Naive thymus-derived CD4-positive, alpha-beta T cell (primary cell): ENCODE measurements at places on chromosomes 12 and 14. TPM values are rescaled to one million over a fixed set of nuclear protein-coding genes. Genes with fewer than 3 reads are reported as not detected.

GRCh38 chr12:45273717-45274271 is 57.9 kb downstream of the ANO6 start:
- H3K36me3 ChIP-seq, result no peaks in the 10 kb centered on the region
- no peaks in the 10 kb centered on the region for H3K4me1 ChIP-seq
- no peak overlapping the region for H3K4me3 ChIP-seq
- H3K27me3 ChIP-seq, result no peaks in the 10 kb centered on the region

DNA sequence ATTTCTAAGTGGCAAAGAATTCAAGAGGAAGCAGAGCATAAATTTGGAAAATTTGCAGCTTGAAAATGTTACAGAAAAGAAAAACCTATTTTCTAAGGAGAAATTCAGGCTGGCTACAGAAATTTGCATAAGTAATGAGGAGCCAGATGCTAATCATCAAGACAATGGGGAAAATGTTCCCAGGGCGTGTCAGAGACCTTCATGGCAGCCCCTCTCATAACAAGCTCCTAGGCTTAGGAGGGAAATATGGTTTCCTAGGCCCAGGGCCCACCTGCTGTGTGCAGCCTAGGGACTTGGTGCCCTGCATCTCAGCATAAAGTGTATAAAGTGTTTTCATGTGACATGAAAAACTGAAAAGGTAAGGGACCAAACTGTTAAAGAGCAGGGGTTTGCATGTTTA is 1796.3 kb upstream of the FLRT2 start:
- H3K27ac ChIP-seq, result no peak overlapping the region
- no peak for DNase-seq
- H3K36me3 ChIP-seq, result no peaks in the 10 kb centered on the region
- no peaks in the 10 kb centered on the region for H3K27me3 ChIP-seq
- no peak overlapping the region for H3K4me3 ChIP-seq
- no peaks in the 10 kb centered on the region for H3K4me1 ChIP-seq

The IL26 gene
- not detected for total RNA-seq

- H3K4me1 ChIP-seq, result no peaks in the 10 kb centered on the region
- no peaks in the 10 kb centered on the region for H3K27me3 ChIP-seq
- H3K36me3 ChIP-seq, result no peaks in the 10 kb centered on the region
- H3K27ac ChIP-seq, result no peak overlapping the region
Observed at GRCh38 chr14:28577187-28577586, 189.4 kb upstream of the FOXG1 start.

The THAP2 gene
- total RNA-seq, result 5.3 and 9.2 TPM in 2 replicates

DNA sequence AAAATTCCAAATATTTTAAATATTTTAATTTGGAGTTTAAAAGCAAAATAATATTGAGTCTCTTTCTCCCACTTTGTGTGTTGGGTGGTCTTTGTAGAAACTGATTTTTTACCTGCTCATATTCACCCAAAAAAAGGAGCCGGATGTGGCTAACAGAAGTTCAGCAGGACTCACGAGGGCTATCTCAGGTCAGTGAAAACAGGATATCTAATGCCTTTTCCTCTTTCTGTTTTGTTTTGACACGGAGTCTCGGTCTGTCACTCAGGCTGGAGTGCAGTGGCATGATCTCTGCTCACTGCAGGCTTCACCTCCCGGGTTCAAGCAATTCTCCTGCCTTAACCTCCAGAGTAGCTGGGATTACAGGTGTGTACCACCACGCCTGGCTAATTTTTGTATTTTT is 30.8 kb downstream of the COA8 start:
- H3K27me3 ChIP-seq, result no peaks in the 10 kb centered on the region
- H3K4me1 ChIP-seq, result no peaks in the 10 kb centered on the region
- no peaks in the 10 kb centered on the region for H3K36me3 ChIP-seq
- H3K4me3 ChIP-seq, result no peak overlapping the region
- no peak for DNase-seq

DNA sequence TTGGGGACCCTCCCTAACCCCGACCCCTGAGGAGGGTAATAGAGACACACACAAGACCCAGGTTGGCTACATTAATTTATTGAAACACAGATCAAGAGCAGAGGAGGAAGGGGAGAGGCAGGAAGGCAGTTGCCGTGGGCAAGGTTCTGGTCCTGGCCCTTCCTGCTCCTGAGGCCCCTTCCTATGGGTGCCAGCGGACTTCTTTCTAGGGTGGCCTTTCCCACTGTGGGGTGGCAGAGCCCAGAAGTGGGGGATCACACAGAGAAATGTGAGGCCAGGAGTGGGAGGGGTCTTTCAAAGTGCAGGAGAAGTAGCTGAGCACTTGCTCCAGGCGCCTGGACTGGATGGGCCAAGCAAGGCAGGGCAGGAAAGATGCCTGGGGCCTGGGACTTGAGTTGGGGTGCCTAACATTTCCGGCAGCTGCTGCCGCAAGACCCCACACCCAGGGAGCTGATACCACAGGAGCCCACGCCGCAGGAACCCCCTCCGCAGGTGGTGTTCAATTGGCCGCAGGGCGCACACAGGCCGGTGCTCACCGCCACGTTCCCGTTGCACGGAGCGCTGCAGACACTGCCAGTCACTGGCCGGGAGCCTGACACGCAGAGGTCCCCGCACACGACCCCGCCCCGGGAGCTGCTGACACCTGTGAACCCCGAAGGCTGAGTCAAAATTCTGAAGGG is 5.3 kb downstream of the KRT81 start:
- H3K4me3 ChIP-seq, result no peak overlapping the region
- no peak overlapping the region for H3K27ac ChIP-seq
- no peak for DNase-seq
- H3K27me3 ChIP-seq, result no peaks in the 10 kb centered on the region

- no peaks in the 10 kb centered on the region for H3K36me3 ChIP-seq
- DNase-seq, result no peak
- H3K27ac ChIP-seq, result no peak overlapping the region
- H3K27me3 ChIP-seq, result no peaks in the 10 kb centered on the region
- no peak overlapping the region for H3K4me3 ChIP-seq
Observed at GRCh38 chr14:26841920-26842741, 244.3 kb upstream of the NOVA1 start.

- H3K4me3 ChIP-seq, result no peak overlapping the region
- H3K27ac ChIP-seq, result peak overlapping the region; percentile 45
- no peaks in the 10 kb centered on the region for H3K27me3 ChIP-seq
- peaks cover 33% of the 10 kb centered on the region for H3K36me3 ChIP-seq
Observed at GRCh38 chr14:92677087-92677668, 71.2 kb downstream of the LGMN start.

GRCh38 chr14:36477266-36477665 is 42.8 kb downstream of the NKX2-1 start:
- no peak for DNase-seq
- H3K27me3 ChIP-seq, result no peaks in the 10 kb centered on the region
- H3K36me3 ChIP-seq, result no peaks in the 10 kb centered on the region
- H3K4me1 ChIP-seq, result no peaks in the 10 kb centered on the region

- H3K36me3 ChIP-seq, result no peaks in the 10 kb centered on the region
- H3K27ac ChIP-seq, result no peak overlapping the region
- H3K27me3 ChIP-seq, result no peaks in the 10 kb centered on the region
- H3K4me3 ChIP-seq, result no peak overlapping the region
- DNase-seq, result no peak
- peaks cover 10% of the 10 kb centered on the region for H3K4me1 ChIP-seq
Observed at GRCh38 chr14:99468836-99469592, 11.6 kb downstream of the SETD3 start.

- DNase-seq, result peak; percentile 49
- H3K27ac ChIP-seq, result peak overlapping the region; percentile 35
- H3K4me1 ChIP-seq, result peaks cover 38% of the 10 kb centered on the region
- H3K36me3 ChIP-seq, result no peaks in the 10 kb centered on the region
Observed at GRCh38 chr12:6323340-6323994, 13.0 kb downstream of the PLEKHG6 start.

The GLIPR1L2 gene
- 0.38 TPM for total RNA-seq

DNA sequence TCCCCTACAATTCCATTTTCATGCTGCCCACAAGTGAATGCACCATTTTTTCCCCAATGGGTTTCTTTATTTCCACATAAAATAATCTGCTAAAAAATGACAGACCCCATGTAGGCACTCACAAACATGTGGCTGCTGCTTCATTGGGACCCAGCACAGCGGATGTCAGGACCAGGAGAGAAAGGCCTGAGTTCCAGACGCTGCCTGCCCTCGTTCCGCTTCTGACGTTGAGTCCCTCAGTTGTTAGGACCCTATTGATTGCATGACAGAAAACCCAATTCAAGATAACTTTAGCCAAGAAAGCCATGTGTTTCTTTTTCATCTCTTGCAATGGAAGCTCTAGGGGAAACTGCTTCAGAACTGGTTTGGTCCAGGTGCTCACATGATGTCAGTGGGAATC is 34.6 kb downstream of the ADGRD1 start:
- H3K36me3 ChIP-seq, result no peaks in the 10 kb centered on the region
- no peaks in the 10 kb centered on the region for H3K4me1 ChIP-seq
- H3K27me3 ChIP-seq, result no peaks in the 10 kb centered on the region
- no peak for DNase-seq
- no peak overlapping the region for H3K27ac ChIP-seq

DNA sequence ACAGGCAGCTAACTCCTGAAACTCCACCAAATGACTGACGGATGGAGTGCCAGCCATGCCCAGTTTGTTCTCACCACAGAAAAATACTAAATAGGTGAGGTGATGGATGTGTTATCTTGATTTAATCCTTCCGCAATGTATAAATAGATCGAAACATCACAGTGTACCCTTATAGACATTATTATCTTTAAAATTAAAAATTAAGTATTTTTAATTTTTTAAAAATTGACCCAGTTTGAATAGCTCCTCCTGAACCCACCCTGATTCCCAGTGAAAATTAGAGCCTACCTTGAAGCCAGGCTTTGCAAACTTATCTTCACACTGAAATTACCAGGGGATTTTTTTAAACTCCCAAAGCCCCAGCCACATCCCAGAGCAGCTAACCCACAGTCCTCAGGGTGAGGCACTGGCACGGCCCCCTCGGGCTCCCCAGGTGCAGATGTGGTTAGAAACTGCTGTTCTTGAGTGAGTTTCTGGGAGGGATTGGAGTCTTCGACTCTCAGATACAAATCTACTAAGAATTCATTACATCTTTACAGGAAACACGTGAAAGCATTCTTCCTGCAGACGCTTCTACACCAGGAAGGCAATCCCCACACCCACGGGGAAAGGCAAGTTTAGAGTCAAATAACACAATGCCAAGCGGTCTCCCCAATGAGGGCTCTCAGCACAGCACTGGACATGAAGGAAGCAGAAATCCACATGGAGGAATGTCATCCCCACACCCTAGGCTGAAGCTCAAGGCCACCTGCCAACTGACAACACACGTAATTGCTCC is 126.4 kb downstream of the RIMBP2 start:
- H3K27ac ChIP-seq, result no peak overlapping the region
- H3K36me3 ChIP-seq, result no peaks in the 10 kb centered on the region
- no peak overlapping the region for H3K4me3 ChIP-seq
- DNase-seq, result no peak
- no peaks in the 10 kb centered on the region for H3K4me1 ChIP-seq
- no peaks in the 10 kb centered on the region for H3K27me3 ChIP-seq

The TMEM179 gene
- total RNA-seq, result 0.15 and 0.41 TPM in 2 replicates

GRCh38 chr14:105937253-105938054 is 411.1 kb downstream of the TMEM121 start:
- H3K27ac ChIP-seq, result no peak overlapping the region
- no peak for DNase-seq
- no peaks in the 10 kb centered on the region for H3K27me3 ChIP-seq

The TSPAN9 gene
- 1.8 TPM for total RNA-seq

GRCh38 chr14:97390096-97390724 is 593.0 kb downstream of the VRK1 start:
- no peaks in the 10 kb centered on the region for H3K36me3 ChIP-seq
- no peak overlapping the region for H3K4me3 ChIP-seq
- H3K27me3 ChIP-seq, result no peaks in the 10 kb centered on the region
- DNase-seq, result no peak
- no peak overlapping the region for H3K27ac ChIP-seq

DNA sequence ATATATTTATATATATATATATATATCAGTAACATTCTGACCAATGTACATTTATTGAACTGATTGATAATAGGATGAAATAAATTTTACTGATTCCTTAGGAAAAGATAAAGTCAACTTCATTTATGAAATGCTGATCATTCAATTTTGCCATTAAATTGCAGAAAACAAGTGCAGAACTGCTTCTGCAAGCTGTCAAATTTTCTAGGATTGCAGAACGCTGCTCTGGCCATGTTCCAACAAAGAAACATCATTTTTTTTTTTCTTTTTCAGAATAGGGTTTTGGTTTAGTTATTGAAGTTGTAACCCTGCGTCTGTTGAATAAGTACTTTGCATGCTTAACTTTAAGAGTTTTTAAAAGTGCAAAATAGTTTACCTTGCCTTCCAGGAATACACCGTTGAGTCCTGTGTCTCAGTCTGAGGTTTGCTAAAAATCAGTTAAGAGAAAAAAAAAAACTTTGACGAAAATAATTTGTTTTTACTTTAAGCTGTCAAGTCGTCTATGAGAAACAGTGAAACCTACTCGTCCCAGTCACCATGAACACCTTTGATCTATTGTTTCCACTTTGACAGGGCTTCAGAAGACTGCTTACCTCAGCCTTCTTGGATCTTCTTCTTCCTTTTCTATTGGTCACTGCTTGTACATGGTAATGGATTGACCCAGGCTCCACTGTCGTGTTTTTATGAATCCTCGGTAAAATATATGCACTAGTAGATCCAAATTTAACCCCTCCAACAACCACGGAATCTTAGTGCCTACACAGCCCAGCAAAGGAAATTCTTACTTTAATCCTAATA is at the start of gene KERA:
Gene KERA, minus strand, starts transcription at position 657 of the 798 bp plus-strand sequence. CDS start 1,743 bp downstream, outside the sequence.
- no peaks in the 10 kb centered on the region for H3K27me3 ChIP-seq
- no peaks in the 10 kb centered on the region for H3K36me3 ChIP-seq
- H3K4me3 ChIP-seq, result no peak within 1 kb of the TSS
- H3K4me1 ChIP-seq, result no peaks in the 10 kb centered on the region
- DNase-seq, result no peak

DNA sequence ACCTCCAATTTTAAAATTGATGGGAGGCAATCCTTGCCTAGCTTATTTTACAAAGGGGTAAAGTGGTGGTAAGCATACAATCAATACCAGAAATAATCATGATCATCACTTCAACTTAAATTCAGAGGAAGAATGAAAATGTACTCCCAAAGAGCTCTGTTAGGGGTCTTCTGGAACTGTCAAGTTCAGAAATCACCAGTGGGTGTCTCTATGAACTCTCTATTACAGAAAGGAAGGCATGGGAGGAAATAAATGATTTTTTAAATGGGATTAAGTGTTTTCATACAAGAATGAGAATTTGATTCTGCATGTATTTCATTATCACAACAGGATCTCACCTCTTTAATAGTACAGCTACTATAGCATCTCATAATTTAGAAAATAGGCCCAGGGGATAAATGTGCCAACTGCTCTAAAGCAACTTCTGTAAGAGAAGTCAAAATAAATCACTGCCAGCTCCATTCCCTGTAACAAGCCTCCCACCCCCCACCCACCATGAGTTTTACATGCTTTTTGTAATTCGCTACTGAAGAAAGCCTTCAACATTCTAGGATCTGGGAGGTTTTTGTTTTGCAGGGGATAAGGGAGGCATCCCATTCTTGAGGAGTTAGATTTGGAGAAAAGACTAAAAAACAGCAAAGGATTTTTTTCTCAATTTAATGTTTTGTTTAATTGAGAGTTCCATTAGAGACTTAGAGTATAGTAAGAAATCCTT is 9.7 kb downstream of the DCP1B start:
- no peak for DNase-seq
- no peak overlapping the region for H3K27ac ChIP-seq
- peaks cover 15% of the 10 kb centered on the region for H3K4me1 ChIP-seq
- H3K27me3 ChIP-seq, result no peaks in the 10 kb centered on the region
- peaks cover 10% of the 10 kb centered on the region for H3K36me3 ChIP-seq

GRCh38 chr12:95195122-95195521 is 22.1 kb downstream of the FGD6 start:
- peaks cover 2% of the 10 kb centered on the region for H3K27me3 ChIP-seq
- no peak for DNase-seq
- H3K36me3 ChIP-seq, result no peaks in the 10 kb centered on the region
- no peaks in the 10 kb centered on the region for H3K4me1 ChIP-seq
- H3K27ac ChIP-seq, result no peak overlapping the region

The ISCA2 gene
- 23.4 and 25.2 TPM in 2 replicates for total RNA-seq
